ENCODE measurements at places on chromosomes 6 and 20.

DNA sequence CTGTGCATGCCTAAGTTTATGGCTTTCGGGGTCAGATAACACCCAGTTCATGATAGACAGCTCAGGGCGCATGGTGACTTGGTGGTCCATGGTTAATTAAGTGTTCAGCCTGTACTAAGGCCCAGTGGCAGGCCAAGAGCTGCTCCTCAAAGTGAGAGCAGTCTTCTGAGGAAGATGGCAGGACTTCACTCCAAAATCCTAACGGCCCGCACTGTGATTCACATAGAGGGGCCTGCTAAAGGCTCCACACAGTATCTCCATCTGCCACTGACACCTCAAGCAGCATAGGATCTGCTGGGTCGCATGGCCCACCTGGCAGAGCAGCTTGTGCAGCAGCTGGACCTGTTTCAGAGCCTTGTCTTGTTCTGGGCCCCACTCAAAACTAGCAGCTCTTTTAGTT is 10.6 kb upstream of the CST7 start:
- H3K4me3 ChIP-seq = no peak overlapping the region
- H3K4me1 ChIP-seq = no peaks in the 10 kb centered on the region
- no peaks in the 10 kb centered on the region for H3K27me3 ChIP-seq
- DNase-seq = no peak
- H3K27ac ChIP-seq = no peak overlapping the region

GRCh38 chr6:64988148-64988547 is 718.9 kb downstream of the EYS start:
- no peak overlapping the region for H3K27ac ChIP-seq
- no peaks in the 10 kb centered on the region for H3K4me1 ChIP-seq
- H3K36me3 ChIP-seq = no peaks in the 10 kb centered on the region
- DNase-seq = no peak
- H3K27me3 ChIP-seq = no peaks in the 10 kb centered on the region
- H3K4me3 ChIP-seq = no peak overlapping the region

- H3K4me1 ChIP-seq = peaks cover 14% of the 10 kb centered on the region
- DNase-seq = no peak
- no peak overlapping the region for H3K4me3 ChIP-seq
- H3K27ac ChIP-seq = no peak overlapping the region
Measured at GRCh38 chr6:167843023-167843422, 16.3 kb downstream of the AFDN start.

- peaks cover 98% of the 10 kb centered on the region for H3K4me1 ChIP-seq
- no peaks in the 10 kb centered on the region for H3K27me3 ChIP-seq
- H3K4me3 ChIP-seq = peak overlapping the region; percentile 47
- peaks cover 65% of the 10 kb centered on the region for H3K36me3 ChIP-seq
Measured at GRCh38 chr6:158810155-158811095, 8.7 kb downstream of the EZR start.

DNA sequence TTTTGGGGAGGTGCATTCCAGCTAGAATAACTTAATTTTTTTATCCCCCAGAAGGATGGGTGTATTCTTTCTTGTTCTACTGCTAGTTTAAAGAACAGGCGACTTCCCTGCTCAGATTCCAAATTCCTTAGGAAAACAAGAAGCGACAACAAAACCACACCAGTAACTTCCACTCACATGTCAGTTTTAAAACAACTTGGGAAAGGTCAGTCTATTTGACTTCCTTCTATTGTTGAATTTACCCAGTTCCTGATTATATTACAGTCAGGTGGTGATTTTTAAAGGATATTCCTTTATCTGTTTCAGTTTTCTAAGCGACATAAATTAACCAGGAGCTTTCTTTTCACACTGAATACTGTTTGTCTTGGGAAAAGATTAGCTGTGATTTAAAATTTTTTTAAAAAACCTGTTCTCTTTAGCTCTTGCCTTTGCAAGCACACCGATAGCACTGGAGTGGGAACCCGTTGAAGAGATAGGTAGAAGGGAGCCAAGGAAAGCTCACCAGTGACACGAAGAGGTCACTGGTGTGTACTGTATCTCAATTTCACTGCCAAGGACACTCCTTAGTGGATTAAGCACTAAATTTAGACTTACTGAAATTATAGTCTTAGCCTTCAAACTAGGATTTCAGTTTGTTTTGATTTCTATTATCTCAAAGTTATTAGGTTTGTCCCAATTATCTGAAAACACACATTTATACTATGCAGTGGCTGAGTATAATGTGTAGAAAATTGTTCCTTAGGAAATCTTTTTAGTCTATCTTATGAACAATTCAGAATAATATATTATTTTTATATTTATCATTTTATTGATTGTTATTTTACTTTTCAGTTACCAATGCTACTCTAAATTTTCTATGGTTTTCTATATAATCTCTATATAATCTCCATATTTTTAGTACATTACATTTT is 22.3 kb downstream of the MARCKS start:
- H3K27ac ChIP-seq = no peak overlapping the region
- peak; percentile 68 for DNase-seq
- H3K4me3 ChIP-seq = no peak overlapping the region
- no peaks in the 10 kb centered on the region for H3K36me3 ChIP-seq
- H3K4me1 ChIP-seq = no peaks in the 10 kb centered on the region

GRCh38 chr6:16305246-16305725 is 66.9 kb downstream of the GMPR start:
- H3K4me3 ChIP-seq = no peak overlapping the region
- H3K27ac ChIP-seq = no peak overlapping the region
- no peaks in the 10 kb centered on the region for H3K36me3 ChIP-seq
- H3K27me3 ChIP-seq = no peaks in the 10 kb centered on the region
- DNase-seq = no peak
- H3K4me1 ChIP-seq = no peaks in the 10 kb centered on the region

- H3K36me3 ChIP-seq = no peaks in the 10 kb centered on the region
- DNase-seq = no peak
- H3K27me3 ChIP-seq = no peaks in the 10 kb centered on the region
- no peaks in the 10 kb centered on the region for H3K4me1 ChIP-seq
- H3K4me3 ChIP-seq = no peak overlapping the region
Measured at GRCh38 chr6:168412456-168412855, 28.5 kb upstream of the SMOC2 start.

DNA sequence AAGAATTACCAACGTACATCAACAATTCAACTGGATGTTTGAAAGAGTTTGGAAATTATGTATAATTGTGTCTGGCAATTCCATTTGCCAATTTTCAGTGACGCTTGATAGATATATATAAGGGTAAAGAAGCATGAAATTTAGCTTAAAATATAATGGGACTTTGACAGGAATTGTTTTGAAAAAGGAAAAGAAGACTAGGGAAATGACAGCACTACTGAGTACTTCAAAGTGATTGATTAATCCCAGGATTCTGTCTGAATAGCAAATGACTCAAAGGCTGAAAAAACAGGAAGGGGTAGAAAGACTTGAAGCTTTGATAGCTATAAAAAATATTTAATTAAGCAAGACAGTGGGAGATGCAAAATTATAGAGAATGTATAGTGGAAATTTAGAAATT is 200.0 kb downstream of the KHDRBS2 start:
- no peak for DNase-seq
- H3K36me3 ChIP-seq = no peaks in the 10 kb centered on the region

DNA sequence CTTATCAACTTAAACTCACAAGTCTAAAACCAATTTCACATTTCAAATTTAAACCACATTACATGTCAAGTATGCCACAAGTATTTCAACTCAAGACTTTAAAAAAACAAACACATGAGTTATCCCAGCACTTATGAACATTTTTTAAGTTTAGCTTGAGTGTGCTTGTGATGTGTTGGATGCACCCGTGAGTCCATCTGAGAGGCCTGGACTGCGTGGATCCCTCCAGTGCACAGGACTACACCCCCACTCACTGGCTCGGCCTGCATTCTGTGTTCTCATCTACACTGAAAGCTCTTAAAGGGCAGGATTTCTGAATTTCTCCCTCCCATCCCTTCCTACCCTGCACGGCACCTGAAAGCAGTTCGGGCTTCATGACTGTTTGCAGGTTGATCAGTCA is 128.8 kb upstream of the CD93 start:
- no peaks in the 10 kb centered on the region for H3K4me1 ChIP-seq
- no peak overlapping the region for H3K27ac ChIP-seq
- H3K36me3 ChIP-seq = no peaks in the 10 kb centered on the region
- DNase-seq = no peak

DNA sequence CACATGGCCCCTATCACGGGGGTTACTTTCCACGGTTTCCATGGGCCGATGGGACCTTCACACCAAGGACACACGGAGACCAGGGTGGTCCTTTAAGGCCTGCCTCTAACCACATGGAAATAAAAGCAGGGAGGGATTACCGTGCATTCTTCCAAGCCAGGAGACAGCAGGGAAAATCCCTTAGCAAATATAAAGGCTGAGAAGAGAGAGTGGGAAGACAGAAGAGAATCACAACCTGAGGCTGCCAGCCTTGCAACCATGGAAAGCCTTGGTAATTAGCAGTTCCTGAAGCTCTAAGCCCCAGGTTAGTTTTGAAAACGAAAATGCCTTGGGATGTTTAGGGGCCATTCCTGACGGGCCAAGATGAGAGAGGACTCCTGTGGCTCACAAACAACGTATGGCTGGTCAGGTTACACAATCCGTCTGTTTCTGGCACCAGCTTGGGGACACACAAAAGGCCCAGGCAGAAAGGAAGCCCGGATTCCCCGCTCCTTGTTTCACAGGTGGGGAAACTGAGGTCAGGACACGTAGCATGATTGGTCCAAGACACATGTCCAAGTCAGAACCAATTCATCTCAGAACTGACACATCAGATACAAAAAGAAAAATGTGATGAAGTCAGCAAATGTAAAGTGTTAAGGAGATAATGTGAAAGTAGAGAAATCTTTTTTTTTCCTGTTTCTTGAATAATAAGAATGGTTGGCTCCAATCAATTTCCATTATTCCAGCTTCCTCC is 2.8 kb downstream of the PREX1 start:
- H3K4me1 ChIP-seq = no peaks in the 10 kb centered on the region
- no peak for DNase-seq
- H3K36me3 ChIP-seq = no peaks in the 10 kb centered on the region
- H3K27me3 ChIP-seq = no peaks in the 10 kb centered on the region

GRCh38 chr20:19682249-19682648 is 75.8 kb upstream of the RIN2 start:
- H3K27me3 ChIP-seq = no peaks in the 10 kb centered on the region
- no peak overlapping the region for H3K4me3 ChIP-seq
- H3K36me3 ChIP-seq = no peaks in the 10 kb centered on the region
- H3K4me1 ChIP-seq = no peaks in the 10 kb centered on the region
- no peak overlapping the region for H3K27ac ChIP-seq
- no peak for DNase-seq

DNA sequence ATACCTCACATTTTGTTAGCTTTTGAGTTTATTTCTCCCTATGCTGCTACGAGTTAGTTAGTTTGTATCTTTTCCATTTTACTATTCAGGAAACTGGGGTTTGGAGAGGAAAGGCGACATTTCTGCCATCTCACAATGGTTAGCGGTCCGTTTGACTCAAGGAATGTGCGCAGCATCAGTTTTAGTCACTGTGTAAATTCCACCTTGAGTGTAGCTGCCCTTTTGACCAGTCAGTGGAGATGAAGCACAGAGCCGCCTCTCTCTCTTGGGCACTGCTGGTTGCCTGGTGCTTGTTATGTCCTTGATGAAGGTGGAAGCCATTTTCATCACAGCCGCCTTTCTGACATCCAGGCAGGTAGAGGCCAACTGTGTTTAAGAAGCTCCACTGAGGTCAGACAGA is 185.5 kb downstream of the SCP2D1 start:
- H3K4me1 ChIP-seq = no peaks in the 10 kb centered on the region
- H3K27me3 ChIP-seq = no peaks in the 10 kb centered on the region
- H3K27ac ChIP-seq = no peak overlapping the region

GRCh38 chr20:40628877-40629276 is 60.2 kb downstream of the MAFB start:
- H3K36me3 ChIP-seq = no peaks in the 10 kb centered on the region
- no peak overlapping the region for H3K4me3 ChIP-seq
- H3K4me1 ChIP-seq = no peaks in the 10 kb centered on the region
- H3K27me3 ChIP-seq = peaks cover 16% of the 10 kb centered on the region
- H3K27ac ChIP-seq = no peak overlapping the region

DNA sequence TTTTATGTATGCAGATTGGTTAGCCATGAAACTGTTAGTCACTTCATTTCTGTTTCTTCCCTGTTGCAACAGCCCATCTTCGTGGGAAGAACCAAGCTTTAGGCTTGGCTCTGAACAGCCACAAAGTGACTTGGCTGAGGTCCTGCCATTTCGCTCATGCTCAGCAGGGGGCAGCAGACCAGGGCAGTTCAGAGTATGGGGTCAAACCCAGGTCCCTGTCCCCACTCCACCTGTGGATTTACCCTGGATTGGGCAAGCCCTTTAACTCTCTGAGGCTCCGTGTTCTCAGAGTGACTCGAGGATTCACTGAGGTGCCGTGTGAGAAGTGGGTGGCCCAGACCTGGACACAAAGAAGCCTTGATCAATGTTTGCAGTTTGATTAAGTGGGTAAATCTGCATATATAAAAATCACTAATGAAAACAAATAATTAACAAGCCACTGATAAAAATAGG is 19.8 kb upstream of the MAP1LC3A start:
- H3K27me3 ChIP-seq = no peaks in the 10 kb centered on the region
- H3K36me3 ChIP-seq = peaks cover 35% of the 10 kb centered on the region
- H3K4me1 ChIP-seq = no peaks in the 10 kb centered on the region
- no peak overlapping the region for H3K4me3 ChIP-seq

DNA sequence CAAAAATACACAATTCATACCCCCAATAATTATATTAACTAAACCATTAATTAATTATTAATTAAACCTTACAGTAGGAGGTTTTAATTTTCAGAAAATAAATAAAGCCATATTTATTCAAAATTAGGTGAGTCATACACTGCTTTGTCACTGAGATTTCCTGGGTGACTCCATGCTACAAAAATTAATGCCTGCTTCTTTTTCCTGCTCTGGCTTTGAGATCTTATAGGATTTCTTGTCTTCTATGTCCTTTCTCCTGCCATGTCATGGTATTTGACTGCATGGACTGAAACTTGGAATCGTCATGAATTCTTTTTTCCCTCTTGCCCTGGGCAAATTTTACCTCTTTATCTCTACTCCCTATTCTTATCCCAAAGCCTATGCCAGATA is 133.2 kb downstream of the PHACTR1 start:
- no peaks in the 10 kb centered on the region for H3K4me1 ChIP-seq
- peaks cover 35% of the 10 kb centered on the region for H3K27me3 ChIP-seq
- no peak overlapping the region for H3K4me3 ChIP-seq

- no peak overlapping the region for H3K27ac ChIP-seq
- H3K27me3 ChIP-seq = no peaks in the 10 kb centered on the region
- H3K4me1 ChIP-seq = no peaks in the 10 kb centered on the region
- H3K36me3 ChIP-seq = peaks cover 68% of the 10 kb centered on the region
- no peak for DNase-seq
Measured at GRCh38 chr20:49256261-49256660, 21.6 kb downstream of the ZNFX1 start.

DNA sequence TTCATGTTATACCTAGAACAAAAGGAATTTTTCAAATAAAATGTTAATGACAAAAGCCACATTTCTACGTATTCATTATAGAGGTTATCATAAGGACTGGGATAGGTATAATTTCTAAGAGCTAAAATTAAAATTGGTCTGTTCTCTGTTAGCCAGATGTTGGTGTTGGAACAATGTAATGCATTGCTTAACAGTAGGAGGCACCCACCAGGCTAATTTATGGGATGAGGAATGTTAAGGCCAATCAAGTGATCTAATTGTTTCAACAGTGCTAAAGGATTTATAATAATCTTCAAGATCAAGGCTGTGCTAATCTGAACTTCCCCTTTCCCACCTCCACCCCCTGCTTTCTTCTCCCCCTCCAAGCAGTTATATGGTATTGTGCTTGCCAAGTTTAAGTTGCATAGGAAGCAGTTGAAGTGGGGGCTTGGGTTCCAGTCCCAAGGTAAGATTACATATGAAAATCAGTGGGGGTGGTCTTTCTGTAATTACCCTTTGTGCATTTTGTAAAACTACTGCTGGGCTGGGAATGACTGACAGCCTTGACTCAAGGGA is 89.2 kb upstream of the BACH2 start:
- no peak overlapping the region for H3K4me3 ChIP-seq
- no peaks in the 10 kb centered on the region for H3K27me3 ChIP-seq
- no peak for DNase-seq
- no peak overlapping the region for H3K27ac ChIP-seq
- H3K36me3 ChIP-seq = no peaks in the 10 kb centered on the region
- no peaks in the 10 kb centered on the region for H3K4me1 ChIP-seq
